Left cardiac atrium (tissue), 4 donors: ENCODE measurements at places on chromosomes 4 and X. TPM values are rescaled to one million over a fixed set of nuclear protein-coding genes. Genes with fewer than 3 reads are reported as not detected.

Gene ADH5
- total RNA-seq = 119 TPM

DNA sequence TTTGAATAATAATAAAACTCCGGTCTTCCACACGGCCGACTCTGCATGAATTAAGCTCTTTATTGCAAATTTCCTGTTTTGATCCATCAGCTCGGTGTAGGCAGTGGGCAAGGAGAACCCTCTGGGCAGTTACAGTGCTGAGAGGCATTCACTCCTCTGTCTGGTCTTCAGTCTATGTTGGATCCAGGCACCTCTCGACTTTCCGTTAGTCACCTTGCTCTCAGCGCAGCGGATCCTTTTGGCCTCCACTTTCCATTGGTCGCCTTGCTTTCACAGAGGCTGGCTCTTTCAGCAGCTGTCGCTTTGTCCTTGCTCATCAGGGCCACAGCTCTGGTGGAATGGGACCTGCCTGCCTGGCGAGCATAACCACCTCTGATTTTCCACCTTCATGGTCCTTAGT is 52.9 kb downstream of the TRMT44 start:
- DNase-seq = no peak

- DNase-seq = no peak
Measured at GRCh38 chr4:17347445-17347844, 164.4 kb downstream of the QDPR start.

- DNase-seq = peak; percentile 26
Measured at GRCh38 chr4:121998024-121998423, 46.2 kb upstream of the TRPC3 start.

Gene RTL9
- 0.15 TPM for total RNA-seq
